ENCODE measurements at places on chromosomes 1 and 21.

DNA sequence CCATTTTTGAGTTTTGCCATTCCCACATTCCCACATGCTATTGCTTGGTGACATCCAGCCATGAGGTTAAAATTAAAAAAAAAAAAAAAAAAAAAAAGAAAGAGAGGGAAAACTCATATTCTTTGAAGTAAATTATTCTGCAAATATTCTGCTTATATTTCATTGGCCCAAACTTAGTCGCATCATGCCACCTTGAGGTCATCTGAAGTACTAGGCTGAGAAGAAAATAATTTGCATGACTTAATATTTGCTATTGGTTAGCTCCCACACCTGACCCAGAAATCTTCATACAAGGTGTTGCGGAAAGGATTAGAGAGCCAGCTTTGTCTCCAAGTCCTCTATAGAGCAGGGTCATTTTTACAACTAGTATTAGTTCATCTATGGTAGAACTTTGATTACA lies 2206.0 kb downstream of the MRPL39 start:
- DNase-seq = no peak

DNA sequence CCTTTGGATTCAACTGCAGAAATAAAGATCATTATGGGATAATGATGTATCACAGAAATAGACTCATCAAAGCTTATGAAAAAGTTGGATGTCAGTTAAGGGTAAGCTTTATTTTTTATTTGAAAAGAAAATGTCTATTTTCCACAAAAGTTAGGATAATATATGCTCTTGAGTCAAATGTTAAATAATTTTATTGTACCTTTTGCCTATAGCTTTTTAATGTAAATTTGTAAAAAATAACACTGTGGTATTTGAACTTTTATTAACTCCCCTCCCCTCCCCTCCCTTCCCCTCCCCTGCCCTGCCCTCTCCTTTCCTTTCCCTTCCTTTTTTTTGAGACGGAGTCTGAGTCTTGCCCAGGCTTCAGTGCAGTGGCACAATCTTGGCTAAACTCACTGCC lies 24.9 kb downstream of the MORC3 start:
- DNase-seq = no peak

GRCh38 chr1:35571263-35571662 lies 1.9 kb upstream of the TFAP2E start:
- DNase-seq = no peak

DNA sequence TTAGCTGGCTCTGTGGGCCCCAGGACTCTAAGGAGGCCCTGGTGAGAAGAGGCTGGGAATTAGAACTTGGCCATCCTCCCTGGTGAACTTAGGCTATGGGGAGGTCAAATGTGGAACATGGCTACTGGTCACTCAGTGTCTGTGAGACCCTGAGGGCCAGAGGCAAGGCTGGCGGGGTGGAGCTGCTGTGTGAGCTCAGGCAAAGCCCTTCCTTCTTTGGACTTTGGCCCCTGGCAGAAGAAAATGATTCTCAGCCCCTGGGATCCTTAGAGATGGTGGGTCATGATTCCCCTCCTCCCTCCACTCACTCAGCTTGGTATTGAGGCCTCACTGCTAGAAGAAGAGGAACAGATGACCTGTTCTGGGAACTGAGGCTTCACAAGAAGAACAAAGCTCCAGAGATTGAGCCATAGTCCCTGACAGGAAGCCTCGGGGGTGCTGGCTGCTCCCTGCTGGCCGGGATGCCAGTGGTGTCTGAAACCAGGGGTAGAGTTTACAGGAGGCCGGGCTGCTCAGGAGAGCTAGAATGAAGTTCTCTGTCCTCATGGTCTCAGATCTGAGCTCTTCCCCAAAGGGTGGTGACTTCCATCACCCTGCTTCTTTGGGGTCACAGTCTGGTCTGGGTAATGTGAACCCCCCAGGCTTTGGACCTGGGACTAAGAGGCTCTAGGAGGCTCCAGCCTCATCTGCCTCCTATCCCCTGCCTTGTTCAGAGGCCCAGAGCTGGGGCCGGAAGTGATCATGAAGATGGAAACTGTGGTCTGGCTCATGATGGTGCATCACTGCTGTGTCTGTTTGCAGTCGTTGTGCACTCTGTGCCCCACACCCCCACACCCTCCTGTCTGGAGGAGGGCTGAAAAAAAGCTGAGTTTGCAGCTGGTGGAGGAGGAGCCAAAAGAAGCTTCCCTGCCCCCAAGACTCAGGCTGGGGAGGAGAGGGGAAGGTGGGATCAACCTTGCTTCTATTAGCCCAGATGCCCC lies 905 bp downstream of the BTBD19 start:
- DNase-seq = no peak

- DNase-seq = no peak
Observed at GRCh38 chr21:35637431-35637830, 422.9 kb downstream of the SETD4 start.

- no peak for DNase-seq
Observed at GRCh38 chr1:2300851-2301606, 72.9 kb downstream of the SKI start.

All from NCI-H1417 treated with DMSO at 0.1 percent for 48 hours (cell line).